Nasal cavity respiratory epithelium epithelial cell of viscerocranial mucosa (primary cell): ENCODE measurements at places on chromosomes 5 and 9. TPM values are rescaled to one million over a fixed set of nuclear protein-coding genes. Genes with fewer than 3 reads are reported as not detected.

CCNO gene
- 1.6 and 2.1 TPM in 2 replicates for total RNA-seq

UGT3A1 gene
- total RNA-seq, result not detected in 2 replicates

TMEM174 gene
- total RNA-seq, result not detected in 2 replicates

SH3GL2 gene
- total RNA-seq, result under 0.01 TPM in 2 replicates

ZFP2 gene
- 1.0 and 1.7 TPM in 2 replicates for total RNA-seq

SOHLH1 gene
- not detected in 2 replicates for total RNA-seq

PCDHGA10 gene
- 1.7 and 7.5 TPM in 2 replicates for total RNA-seq

ADCY2 gene
- under 0.01 and 0.07 TPM in 2 replicates for total RNA-seq

FUBP3 gene
- total RNA-seq, result 42.4 and 59.4 TPM in 2 replicates

FRMPD1 gene
- total RNA-seq, result under 0.01 and 0.07 TPM in 2 replicates

PIK3R1 gene
- total RNA-seq, result 9.2 and 73.0 TPM in 2 replicates

EGR1 gene
- 11.3 and 45.4 TPM in 2 replicates for total RNA-seq

MYOT gene
- total RNA-seq, result not detected in 2 replicates

VAV2 gene
- total RNA-seq, result 21.2 and 56.4 TPM in 2 replicates

IRX1 gene
- 0.14 and 1.7 TPM in 2 replicates for total RNA-seq

SLC36A3 gene
- not detected in 2 replicates for total RNA-seq

FOXD1 gene
- 5.2 and 13.0 TPM in 2 replicates for total RNA-seq

TXNDC8 gene
- not detected in 2 replicates for total RNA-seq

PCDHGA3 gene
- total RNA-seq, result under 0.01 and 0.36 TPM in 2 replicates

CHSY3 gene
- total RNA-seq, result under 0.01 and 0.21 TPM in 2 replicates

SPATA31A1 gene
- total RNA-seq, result not detected in 2 replicates

KIAA0825 gene
- total RNA-seq, result 1.0 and 3.4 TPM in 2 replicates

TNPO1 gene
- total RNA-seq, result 366 and 406 TPM in 2 replicates

RORB gene
- under 0.01 TPM in 1 of 2 replicates, not detected in the other for total RNA-seq

SLC6A19 gene
- not detected in 2 replicates for total RNA-seq

ENC1 gene
- 9.2 and 23.6 TPM in 2 replicates for total RNA-seq

HEMGN gene
- total RNA-seq, result not detected in 2 replicates

INSL6 gene
- not detected in 2 replicates for total RNA-seq

OGN gene
- total RNA-seq, result not detected in 2 replicates
